ENCODE measurements at places on chromosomes 13 and 19. TPM values are rescaled to one million over a fixed set of nuclear protein-coding genes. Genes with fewer than 3 reads are reported as not detected.

PBX4 gene
- total RNA-seq, result 56.8 TPM

HAUS8 gene
- 37.3 TPM for total RNA-seq

ZNF132 gene
- 2.6 TPM for total RNA-seq

ERICH6B gene
- not detected for total RNA-seq

PCDH17 gene
- 0.07 TPM for total RNA-seq

ITGBL1 gene
- total RNA-seq, result not detected

- H3K27me3 ChIP-seq, result no peaks in the 10 kb centered on the region
- H3K36me3 ChIP-seq, result peaks cover 17% of the 10 kb centered on the region
- peaks cover 51% of the 10 kb centered on the region for H3K4me1 ChIP-seq
- no peak for DNase-seq
Observed at GRCh38 chr19:34432797-34433196, 4.6 kb downstream of the UBA2 start.

DNA sequence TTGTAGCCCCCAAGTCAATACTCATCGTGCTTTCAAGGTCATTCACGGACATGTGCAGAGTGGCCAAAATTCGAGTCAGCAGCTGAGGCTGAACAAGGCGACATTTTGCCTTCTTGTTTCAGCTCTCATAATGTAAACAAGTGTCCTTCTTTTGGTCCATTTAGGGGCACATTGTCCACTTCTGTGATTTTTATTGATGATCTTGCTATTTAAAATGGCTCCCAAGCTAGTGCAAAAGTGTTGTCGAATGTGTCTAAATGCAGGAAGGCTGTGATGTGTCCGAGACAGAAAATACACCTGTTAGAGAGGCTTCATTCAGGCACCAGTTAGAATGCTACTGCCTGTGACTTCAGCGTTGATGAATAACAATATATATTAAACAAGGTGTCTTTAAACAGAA, 405.9 kb downstream of the IRS2 start:
- no peak for DNase-seq
- peaks cover 5% of the 10 kb centered on the region for H3K27me3 ChIP-seq
- H3K36me3 ChIP-seq, result no peaks in the 10 kb centered on the region
- no peak overlapping the region for H3K27ac ChIP-seq
- H3K4me1 ChIP-seq, result no peaks in the 10 kb centered on the region
- no peak overlapping the region for H3K4me3 ChIP-seq

DNA sequence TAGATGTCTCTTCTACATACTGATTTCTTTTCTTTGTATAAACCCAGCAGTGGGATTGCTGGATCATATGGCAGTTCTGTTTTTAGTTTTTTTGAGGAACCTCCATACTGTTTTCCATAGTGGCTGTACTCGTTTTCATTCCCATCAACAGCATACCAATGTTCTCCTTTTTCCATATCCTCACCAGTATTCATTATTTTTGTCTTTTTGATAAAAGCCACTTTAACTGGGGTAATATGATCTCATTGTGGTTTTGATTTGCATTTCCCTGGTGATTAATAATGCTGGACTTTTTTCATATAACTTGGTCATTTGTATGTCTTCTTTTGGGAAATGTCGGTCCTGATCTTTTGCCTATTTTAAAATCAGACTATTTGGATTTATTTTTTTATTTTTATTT, 108.5 kb downstream of the PAN3 start:
- H3K4me1 ChIP-seq, result peaks cover 18% of the 10 kb centered on the region
- no peak overlapping the region for H3K4me3 ChIP-seq
- no peaks in the 10 kb centered on the region for H3K27me3 ChIP-seq
- peak overlapping the region; percentile 14 for H3K27ac ChIP-seq
- peaks cover 33% of the 10 kb centered on the region for H3K36me3 ChIP-seq

DNA sequence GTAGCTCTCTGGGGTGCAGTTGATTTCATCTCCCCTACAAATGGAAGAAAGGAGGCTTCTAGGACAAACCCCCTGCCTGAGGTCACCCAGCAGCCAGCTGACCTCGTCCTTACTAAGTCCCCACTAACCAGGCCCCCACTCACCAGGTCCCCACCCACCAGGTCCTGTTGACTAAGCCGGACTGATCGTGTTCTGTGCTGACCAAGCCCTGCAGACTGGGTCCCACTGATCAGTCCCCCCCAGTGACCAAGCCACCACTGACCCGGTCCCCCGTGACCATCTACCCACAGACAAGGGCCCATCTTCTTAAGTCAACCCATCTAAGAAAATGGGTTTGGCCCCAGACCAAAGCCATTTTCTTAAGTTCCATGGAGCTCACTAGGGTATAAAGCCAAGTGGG, 36.8 kb upstream of the TPM4 start:
- H3K4me1 ChIP-seq, result peaks cover 15% of the 10 kb centered on the region
- H3K27me3 ChIP-seq, result peaks cover 18% of the 10 kb centered on the region
- DNase-seq, result no peak
- H3K36me3 ChIP-seq, result no peaks in the 10 kb centered on the region

DNA sequence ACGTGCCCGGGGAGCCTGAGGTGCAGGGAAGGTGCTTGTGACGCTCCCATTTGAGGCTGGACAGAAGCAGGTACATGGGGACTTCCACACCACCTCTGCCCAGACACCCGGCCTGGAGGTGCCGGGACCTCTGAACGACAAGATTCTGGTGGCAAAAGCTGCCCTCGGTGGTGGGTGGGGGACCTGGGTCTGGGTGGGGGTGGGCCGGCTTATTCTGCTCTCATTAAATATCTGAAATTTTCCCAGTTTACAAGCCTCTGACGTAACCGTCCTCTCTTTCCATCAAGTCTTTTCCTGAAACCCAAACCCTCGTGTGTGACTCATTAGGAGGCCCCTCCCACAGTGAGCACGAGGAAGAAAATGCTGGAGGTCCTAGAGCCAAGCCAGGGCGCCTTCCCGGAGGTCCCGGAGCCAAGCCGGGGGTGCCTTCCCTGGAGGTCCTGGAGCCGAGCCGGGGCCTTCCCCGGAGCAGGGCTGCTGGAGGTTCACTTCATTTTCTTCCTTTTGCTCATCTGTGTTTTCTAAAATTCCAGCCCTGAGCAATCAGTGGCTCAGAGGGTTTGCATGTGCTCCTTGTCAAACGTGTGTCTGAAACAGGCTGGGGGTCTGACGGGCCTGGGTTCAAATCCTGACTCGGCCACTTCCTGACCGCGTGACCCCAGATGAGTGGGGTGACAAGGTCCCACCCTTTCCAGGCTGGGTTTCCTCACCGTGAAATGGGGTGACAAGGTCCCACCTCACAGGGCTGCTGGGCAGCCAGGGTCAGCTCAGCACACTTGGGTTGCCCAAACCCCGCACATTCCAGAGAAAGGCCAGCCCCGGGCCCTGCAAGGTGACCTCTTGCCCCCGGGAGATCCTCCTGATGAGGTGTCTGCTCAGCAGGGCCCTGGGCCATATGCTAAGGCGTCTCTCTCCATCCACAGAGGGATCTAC, 10.0 kb downstream of the CFD start:
- H3K4me1 ChIP-seq, result peaks cover 11% of the 10 kb centered on the region
- H3K4me3 ChIP-seq, result no peak overlapping the region
- no peak overlapping the region for H3K27ac ChIP-seq
- DNase-seq, result no peak

DNA sequence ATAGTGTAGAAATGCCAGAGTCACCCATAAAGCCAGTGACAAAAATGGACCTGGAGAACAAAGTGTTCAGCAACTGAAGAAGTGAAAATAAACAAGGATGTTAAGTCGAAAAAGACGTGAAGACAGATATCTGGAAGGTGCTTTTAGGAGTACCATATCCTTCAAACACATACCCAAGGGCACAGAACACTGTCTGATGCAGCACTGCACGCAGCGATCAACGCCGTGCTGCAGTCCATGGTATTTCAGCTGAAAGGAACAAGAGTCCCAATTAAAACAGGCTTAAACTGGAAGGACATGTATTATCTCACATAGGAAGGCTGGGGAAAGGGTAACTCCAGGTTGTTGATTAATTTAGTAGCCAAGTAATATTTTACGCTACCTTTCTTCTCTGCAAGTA, 108.2 kb downstream of the SGCG start:
- peaks cover 15% of the 10 kb centered on the region for H3K27me3 ChIP-seq
- no peak overlapping the region for H3K27ac ChIP-seq
- H3K4me3 ChIP-seq, result no peak overlapping the region
- H3K36me3 ChIP-seq, result no peaks in the 10 kb centered on the region

- H3K27ac ChIP-seq, result peak overlapping the region; percentile 97
- peaks cover 15% of the 10 kb centered on the region for H3K4me1 ChIP-seq
Observed at GRCh38 chr19:14091081-14091812, 696 bp upstream of the SAMD1 start.

GRCh38 chr19:50535672-50536187, 22.0 kb upstream of the ASPDH start:
- no peak for DNase-seq
- H3K27me3 ChIP-seq, result peaks cover 27% of the 10 kb centered on the region
- no peaks in the 10 kb centered on the region for H3K4me1 ChIP-seq
- H3K27ac ChIP-seq, result no peak overlapping the region
- H3K36me3 ChIP-seq, result peaks cover 11% of the 10 kb centered on the region

GRCh38 chr19:38155453-38155852, 68.6 kb downstream of the DPF1 start:
- no peaks in the 10 kb centered on the region for H3K27me3 ChIP-seq
- H3K27ac ChIP-seq, result no peak overlapping the region
- H3K4me1 ChIP-seq, result no peaks in the 10 kb centered on the region
- H3K4me3 ChIP-seq, result no peak overlapping the region
- DNase-seq, result no peak

DNA sequence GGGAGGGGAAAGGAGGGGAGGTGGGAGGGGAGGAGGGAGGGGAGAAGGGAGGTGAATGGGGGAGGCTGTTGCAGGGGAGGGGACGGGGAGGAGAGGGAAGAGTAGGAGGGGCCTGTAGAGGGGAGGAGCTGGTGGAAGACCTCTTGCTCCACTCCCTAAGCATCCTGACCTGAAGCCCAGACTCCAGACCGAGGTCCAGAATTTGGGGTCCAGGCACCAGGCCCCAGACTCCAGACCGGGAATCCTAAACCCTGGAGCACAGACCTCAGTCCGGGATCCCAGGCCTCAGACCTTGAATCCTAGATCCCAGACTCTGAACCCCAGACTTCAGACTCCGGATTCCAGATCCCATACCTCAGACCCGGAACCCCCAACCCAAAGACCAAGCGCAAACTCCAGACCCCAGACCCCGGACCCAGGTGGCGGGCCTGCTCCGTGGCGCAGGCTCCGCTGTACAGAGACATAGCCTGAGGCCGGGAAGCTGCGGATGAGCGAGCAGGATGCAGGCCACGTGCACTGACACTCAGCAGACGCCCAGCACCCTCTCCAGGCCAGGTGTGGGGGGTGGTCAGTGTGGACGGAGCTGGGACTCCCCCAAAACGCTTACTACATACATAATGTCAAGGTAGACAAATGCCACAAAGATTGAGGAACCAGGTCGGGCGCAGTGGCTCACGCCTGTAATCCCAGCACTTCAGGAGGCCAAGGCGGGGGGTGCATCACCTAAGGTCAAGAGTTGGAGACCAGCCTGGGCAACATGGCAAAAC, 710 bp upstream of the BTBD2 start:
- peak; percentile 59 for DNase-seq
- H3K4me1 ChIP-seq, result peaks cover 13% of the 10 kb centered on the region
- H3K4me3 ChIP-seq, result peak overlapping the region; percentile 88
- H3K27me3 ChIP-seq, result no peaks in the 10 kb centered on the region
- no peaks in the 10 kb centered on the region for H3K36me3 ChIP-seq

DNA sequence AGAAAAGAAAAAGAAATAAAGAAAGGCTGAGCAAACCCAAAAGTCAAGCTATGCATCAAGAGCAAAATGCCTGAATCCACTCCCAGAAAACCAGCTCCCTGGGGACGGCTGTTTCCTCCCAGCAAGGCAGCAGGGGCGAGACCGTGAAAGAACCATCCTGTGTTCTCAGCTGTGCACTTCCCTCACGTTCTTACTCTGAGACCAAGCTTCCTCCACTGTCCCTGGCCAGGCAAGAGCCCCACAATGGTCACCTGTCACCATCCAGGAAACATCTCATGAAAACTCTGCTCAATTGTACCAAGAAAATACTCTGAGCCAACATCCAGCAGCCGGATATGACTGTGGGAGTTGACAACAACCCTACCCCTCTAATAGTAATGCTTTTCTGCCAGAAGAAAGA, 22.9 kb downstream of the RAB20 start:
- no peak overlapping the region for H3K27ac ChIP-seq
- no peak for DNase-seq
- no peak overlapping the region for H3K4me3 ChIP-seq

- H3K27me3 ChIP-seq, result no peaks in the 10 kb centered on the region
- DNase-seq, result no peak
- no peak overlapping the region for H3K4me3 ChIP-seq
- no peak overlapping the region for H3K27ac ChIP-seq
- H3K4me1 ChIP-seq, result peaks cover 6% of the 10 kb centered on the region
- H3K36me3 ChIP-seq, result no peaks in the 10 kb centered on the region
Observed at GRCh38 chr13:48110132-48110868, 15.4 kb upstream of the MED4 start.

Measured in activated T-cell treated with anti-CD3 and anti-CD28 coated beads, Interleukin-2, amount 50 U/mL, for 72 hours (primary cell).